Mucosa of gallbladder (tissue), 1 donor: ENCODE measurements at places on chromosomes 2 and 18.

DNA sequence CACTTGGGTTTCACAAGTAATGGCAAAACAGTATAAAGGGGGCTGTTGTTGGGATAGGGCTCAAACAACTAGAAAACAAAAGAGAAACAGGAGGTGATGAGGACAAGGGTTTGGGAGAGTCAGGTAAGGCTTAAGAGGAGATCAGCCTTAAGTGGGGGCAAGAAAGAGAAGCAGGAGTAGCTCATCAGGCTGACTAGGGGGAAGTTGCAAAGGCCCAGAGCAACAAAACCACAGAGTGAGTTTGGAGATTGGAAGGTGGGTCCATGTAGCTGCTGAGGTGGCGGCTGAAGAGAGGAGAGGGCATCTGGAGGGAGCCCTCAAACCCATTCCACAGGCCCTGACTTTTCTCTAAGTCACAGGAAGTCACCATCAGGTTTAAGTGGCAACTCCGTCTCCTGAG lies 126.0 kb downstream of the MREG start:
- no peak for DNase-seq

GRCh38 chr2:168935810-168936581 lies 34.9 kb downstream of the G6PC2 start:
- no peak for DNase-seq

- peak; percentile 70 for DNase-seq
Measured at GRCh38 chr2:235779444-235779896, 285.6 kb downstream of the AGAP1 start.

DNA sequence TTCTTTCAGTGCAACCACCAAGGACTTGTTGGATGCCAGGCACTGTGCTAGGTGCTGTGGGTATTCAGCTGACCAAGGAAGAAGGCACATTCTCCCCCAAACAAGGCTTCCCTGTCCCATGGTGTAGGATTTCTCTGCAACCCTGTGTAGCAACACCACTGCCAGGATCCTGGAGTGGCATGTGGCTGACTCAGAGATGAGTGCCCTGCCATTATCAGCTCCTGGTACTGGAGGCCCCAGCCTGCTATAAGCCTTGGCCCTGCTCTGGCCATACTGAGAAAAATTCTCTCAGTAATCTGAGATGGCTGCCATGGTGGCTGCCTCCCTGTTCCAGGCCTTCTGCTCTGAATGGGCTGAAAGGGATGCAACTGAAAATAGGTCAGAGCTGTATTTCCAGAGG lies 4.3 kb downstream of the SMYD5 start:
- DNase-seq, result no peak

DNA sequence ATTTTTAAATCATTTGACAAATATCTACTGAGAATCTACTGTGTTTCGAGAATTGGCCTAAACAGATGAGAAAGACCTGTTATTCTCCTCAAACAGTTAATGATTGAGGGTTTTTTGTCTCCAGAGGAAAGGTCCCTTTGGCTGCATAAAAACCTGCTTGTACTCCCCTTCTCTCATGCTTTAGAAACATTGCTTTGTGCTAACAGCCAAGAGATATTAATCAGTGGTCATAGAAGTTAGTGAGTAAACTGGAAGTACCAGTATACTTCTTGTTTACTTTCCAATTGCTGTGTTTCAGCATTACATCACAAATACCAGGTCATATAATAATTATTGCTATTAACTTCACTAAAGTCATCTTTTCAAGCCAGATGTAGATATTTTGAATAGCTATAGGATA lies 34.1 kb downstream of the ITGB6 start:
- DNase-seq, result no peak

DNA sequence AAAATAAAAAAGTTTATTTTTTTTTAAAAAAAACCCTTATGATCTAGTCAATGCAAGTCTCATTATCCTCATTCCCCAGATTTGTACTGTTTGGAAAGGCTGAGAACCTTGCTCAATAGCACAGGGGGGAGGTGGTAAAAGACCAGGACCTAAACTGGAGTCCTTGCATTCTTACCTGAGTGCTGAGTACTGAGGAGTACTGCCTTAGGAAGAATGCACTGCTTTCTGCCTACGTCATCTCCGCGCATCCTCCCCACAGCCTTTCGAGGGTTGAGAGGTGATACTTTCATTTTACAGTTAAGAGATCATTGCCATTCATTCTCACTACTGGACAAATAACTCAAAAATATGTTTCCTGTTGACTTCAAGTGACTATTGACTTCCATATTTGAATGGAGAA lies 73.8 kb downstream of the MAP3K20 start:
- no peak for DNase-seq

GRCh38 chr18:11553098-11553940 lies 56.1 kb upstream of the SLC35G4 start:
- DNase-seq, result peak; percentile 30

- DNase-seq, result no peak
Measured at GRCh38 chr18:3935305-3935704, 485.3 kb downstream of the TGIF1 start.

- DNase-seq, result no peak
Measured at GRCh38 chr2:31202041-31202440, 15.3 kb downstream of the CAPN14 start.

DNA sequence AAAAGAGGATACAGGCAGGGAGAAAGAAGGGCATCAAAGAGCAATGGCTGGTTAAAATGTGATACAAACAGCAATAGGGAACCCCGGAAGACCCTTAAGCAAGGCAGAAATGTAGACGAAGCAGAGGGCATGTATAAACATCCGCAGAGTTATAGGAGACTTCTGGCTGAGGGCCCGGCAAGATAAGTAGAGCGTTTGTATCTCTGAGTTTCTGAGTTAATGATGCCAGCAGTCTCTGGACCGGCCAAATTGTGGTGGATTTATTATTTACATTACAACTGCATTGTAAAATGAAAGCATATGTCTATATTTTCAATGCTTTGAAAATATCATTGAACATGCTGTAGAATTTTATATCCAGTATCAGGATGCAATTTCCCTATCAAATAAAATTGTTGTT lies 148.0 kb upstream of the KCTD1 start:
- DNase-seq, result no peak

DNA sequence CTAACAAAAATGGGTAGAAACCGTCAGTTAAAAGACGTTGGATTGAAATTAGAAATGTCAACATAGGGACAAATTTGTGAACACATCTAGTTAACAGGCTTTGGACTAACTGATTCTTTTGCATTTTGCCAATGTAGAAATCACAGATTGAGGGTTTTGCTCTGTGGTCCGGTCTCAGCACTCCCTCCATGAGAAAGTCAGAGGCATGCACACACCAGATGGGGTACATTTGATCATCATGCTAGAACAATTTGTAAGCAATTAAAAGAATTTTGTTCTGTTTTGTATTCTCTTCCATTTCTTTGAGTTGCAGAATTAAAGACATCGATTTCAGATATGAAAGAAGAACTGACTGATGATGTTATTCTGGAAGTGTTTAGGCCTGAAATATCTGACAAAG lies 179.1 kb upstream of the CCDC68 start:
- no peak for DNase-seq

DNA sequence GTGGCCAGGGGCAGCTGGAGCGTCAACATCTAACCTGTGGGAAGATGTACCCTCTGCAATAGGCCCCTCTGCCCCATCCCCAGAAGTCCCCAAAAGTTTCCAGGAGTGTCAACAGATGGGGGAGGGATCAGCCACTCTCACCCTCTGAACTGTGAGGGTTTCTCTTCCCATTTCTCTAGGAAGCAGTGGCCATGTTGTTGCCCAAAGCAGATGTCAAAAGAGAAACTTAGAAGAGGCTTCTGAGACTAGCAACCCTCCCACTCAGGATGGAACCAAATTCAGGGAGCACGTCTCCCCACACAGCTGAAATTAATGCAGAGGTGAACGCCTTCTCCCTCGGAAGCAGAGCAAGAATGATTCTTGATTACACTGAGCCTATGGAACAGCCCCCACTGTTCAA lies 70.3 kb downstream of the ARL4C start:
- no peak for DNase-seq

DNA sequence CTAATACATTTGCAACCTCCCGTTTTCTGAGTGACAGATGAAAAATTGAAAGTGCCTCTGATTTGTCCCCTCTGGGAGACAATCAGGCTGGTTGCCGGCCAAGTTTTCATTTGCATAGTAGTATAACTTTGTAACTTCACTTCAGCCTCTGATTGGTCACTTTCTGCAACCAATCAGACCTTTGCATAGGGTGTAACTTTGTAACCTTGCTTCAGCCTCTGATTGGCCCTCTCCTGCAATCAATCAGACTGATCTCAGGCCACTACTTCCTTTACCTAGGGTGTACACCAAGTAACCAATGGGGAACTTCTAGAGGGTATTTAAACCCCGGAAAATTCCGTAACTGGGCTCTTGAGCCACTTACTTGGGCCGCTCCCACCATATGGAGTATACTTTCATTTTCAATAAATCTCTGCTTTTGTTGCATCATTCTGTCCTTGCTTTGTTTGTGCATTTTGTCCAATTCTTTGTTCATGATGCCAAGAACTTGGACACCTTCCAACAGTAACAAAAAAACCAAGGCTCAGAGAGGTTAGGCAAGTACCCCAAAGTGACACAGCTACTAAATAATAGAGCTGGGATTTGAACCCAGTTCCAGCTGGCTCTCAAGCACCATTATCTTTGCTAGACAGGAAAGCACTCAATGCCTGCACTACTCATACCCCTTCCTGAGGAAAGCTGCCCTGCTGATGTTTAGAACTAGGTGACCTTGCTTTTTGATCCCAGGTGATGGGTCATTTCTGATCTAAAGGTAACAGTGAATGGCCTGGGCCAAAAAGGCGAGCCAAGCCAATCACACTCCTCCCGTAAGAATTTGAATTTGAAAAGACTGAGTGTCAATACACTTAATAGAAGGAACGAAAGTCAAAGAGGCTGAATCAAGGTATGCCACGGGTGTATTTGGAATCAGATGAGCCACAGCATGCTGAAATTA lies 10.9 kb upstream of the MYOM1 start:
- peak; percentile 77 for DNase-seq
